ENCODE measurements at places on chromosomes 5 and 9.

DNA sequence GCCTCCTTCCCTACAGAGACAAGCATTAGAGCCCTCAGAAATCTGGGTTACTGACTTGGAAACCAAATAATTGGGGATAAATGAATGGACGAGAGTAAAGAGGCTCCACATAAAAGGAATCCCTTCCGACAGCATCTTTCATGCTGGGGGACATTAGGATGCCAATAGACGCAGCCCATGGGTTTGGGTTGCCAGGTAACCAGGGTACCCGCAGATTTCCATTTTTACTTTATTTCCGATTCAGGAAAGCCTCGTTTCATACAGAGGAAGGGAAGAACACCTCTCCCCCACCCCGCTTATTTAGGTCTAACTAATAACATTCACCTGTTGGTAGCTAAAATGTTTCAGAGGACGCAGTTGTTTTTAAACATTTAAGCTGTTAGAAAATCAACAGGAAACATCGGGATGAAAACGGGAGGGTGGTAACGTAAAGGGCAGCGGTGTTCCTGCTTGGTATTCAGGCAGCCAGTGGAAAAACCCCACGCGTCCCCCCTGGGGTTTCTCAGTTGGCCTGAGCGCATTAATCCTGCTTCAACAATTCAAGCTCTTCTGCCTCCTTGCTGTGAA, 179.5 kb downstream of the YTHDC2 start:
- no peak for DNase-seq

- DNase-seq = no peak
Measured at GRCh38 chr9:98917746-98918487, 25.8 kb upstream of the COL15A1 start.

DNA sequence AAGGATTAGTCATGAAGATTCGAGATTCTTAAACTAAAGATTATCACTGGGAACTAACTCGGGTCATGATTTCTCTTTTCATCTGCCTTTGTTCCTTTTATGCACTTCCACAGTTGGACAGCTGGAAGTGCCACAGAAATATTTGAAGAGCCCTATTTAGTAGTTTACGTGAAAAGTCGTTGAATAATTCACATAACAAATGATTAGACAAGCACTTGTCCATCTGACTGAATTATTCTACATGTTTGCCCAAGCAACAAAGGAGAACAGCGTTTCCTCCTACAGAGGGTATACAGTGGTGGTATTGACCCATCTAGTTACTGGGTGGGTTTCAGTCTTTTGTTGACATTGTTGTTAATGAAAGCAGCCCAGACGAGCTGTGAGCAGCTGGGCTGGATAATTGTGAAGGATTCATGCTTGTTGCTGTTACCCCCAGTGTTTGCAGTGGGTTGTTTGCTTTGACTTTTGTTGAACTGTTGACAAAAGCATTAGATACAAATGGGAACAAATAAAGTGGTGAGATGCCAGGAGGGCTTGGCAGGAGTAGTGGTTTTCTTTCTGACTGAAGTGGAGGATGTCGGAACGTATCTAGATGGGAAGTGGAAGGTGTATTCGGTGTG, 96.2 kb downstream of the TLE4 start:
- no peak for DNase-seq

DNA sequence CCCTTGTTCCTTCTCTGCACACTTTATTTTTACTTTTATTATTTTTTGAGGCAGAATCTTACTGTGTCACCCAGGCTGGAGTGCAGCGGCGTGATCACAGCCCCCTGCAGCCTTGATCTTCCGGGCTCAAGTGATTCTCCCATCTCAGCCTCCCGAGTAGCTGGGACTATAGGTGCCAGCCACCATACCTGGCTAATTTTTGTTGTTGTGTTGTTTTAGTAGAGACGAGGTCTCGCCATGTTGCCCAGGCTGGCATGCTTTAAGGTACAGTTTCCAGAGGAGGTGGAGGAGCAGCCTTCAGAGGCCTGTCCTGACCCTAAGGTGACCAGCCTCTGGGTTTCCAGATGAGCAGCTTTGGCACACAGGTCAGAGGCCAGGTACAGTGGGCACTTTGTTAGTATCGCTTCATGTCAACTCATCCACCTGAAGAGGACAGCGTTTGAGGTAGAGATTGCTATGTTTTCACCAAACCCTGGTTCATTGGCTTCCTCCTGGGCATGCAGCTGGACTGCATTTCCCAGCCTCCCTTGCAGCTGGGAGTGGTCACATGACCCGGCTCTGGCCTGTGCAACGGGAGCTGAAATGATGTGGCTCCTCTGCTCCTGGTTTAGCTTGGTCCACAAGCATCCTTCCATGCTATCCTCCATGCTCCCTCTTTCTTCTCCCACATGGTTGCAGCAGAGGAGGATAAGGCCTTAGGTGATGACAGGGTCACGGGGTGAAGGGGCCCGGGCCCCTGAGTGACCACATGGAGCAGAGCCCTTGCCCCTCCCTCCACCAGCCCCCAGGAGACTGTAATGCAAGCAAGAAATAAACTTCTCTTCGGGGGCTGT, 139.3 kb upstream of the IER5L start:
- DNase-seq = no peak

GRCh38 chr9:105046907-105047741, 119.2 kb upstream of the ABCA1 start:
- no peak for DNase-seq

DNA sequence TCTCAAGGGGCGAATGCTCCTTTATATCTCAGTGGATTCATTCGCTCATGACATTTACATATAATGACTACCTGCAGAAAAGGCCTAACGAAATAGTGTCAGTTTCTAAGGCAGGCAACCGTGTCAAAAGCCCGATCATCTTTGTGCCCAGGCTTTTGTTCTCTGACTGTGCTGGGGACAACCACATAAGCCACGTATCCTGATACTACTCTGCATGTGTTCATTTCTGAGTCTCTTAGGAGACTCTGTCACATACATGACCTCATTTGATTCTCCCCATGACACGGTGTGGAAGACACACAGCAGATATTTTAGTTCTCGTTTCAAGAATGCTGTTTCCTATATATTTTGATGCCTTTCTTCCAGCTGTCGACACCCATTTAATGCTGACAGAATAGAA, 598.5 kb downstream of the BNC2 start:
- DNase-seq = no peak

GRCh38 chr5:59655693-59656309, 237.7 kb downstream of the PDE4D start:
- no peak for DNase-seq

- DNase-seq = no peak
Measured at GRCh38 chr9:98181746-98182068, 10.7 kb downstream of the CORO2A start.

GRCh38 chr9:16413509-16414016, 456.9 kb downstream of the BNC2 start:
- no peak for DNase-seq

- no peak for DNase-seq
Measured at GRCh38 chr9:77450085-77450475, 198.0 kb downstream of the GNA14 start.

DNA sequence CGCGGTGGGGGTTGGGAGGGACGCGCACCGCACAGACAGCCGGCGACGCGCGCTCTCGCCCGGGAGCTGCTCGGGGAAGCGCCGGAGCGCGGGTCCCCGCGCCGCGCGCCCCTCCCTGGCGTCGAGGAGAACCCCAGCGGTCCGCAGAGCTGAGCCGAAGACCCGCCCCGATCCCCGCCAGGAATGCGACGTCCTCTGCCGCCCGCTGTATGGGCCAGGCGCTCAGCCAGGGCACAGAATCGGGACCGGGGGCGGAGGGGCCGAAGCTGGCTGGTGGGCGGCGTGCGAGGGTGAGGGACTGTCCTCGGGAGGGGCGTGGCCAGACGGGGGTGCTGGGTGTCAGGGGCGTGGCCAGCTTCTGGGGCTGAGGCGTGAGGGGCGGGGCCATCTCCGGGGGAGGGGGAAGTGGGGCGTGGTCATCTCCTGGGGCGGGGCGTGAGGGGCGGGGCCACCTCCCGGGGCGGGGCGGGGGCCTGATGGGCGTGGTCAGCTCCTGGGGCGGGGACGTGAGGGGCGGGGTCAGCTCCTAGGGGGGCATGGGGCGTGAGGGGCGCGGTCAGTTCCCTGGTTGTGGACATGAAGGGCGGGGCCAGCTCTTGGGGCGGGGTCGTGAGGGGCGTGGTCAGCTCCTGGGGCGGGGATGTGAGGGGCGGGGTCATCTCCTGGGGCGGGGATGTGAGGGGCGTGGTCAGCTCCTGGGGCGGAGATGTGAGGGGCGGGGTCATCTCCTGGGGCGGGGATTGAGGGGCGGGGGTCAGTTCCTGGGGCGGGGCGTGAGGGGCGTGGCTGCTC, 965 bp downstream of the PTGDS start:
- peak; percentile 35 for DNase-seq

DNA sequence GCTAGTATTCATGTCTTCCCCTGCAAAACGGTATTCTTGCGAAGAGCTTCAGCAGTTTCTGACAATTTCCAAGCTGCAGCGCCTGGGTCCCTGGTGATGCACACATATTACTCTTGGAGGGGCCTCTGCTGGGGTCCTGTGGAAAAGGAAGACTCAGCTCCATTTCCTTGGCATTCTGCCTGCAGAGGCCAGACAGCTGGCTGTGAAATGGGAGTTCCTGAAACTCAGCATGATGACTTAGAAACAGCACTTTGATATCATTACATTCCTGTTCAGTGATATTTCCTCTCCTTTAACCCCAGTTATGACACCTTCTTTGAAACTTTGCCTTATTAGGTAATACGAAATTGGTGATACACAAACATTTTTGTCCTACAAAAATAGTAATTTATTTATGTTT, 98.5 kb downstream of the APBA1 start:
- no peak for DNase-seq

GRCh38 chr5:172535108-172535445, 80.8 kb upstream of the SH3PXD2B start:
- no peak for DNase-seq

DNA sequence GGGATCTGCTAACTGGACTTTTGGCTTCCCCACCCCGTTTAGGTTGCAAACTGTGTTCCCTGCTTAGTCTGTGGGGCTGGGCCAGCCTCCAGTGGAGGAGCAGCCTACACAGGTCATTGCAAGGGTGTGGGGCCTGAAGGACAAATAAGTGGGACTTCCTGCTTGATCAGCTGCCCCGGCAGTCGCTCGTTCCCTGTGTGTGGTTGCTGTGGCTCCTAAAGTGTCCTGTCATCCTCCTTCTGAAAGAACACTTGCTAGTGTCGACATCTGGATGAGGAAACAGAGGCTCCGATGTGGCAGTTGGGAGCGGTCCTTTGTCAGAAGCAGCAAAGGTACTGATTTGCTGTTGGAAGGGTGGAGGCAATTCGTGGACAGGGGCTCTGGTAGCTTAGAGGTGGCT, 88.9 kb upstream of the TBCA start:
- DNase-seq = no peak

- DNase-seq = no peak
Measured at GRCh38 chr5:38601863-38602298, 45.4 kb upstream of the LIFR start.

DNA sequence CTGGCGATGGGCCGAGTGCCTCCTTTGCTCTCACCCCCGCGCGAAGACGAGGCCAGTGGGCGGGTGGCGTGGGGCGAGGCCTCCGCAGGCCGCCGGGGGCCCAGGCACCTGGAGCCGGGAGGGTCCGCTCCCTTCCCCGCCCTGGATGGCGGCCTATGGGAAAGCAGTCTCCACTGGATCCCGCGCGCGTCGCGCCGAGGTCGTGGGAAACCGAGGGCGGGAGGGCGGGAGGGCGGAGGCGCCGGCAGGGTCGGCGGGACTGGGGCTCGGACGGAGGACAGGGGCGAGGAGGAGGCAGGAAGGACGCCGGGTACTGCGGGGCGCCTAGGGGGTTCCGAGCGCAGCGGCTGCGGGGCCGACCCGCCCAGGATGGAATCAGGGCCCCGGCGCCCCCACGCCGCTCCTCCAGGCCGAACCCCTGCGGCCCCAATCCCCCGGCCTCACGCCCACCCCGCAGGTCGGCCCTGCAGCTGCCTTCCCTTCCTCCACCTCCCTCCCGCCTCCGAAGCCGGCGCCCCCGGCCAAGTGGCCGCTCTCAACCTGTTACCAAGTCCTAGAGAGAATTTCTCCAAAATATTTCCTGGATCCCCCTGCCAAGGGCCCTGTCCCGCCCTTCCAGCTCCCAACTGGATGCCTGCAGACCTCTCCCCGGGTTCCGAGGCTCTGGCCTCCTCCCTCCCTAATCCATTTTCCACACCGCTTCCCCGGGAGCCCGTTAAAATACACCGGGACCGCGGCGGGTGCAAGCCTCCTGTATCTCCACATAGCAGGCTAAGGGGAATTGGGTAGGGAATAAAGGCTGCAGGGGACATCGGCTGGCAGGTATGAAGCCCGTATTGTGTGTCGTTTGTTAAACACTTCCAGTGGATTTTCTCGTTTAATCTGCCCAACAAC, 146.3 kb downstream of the ERCC6L2 start:
- no peak for DNase-seq

DNA sequence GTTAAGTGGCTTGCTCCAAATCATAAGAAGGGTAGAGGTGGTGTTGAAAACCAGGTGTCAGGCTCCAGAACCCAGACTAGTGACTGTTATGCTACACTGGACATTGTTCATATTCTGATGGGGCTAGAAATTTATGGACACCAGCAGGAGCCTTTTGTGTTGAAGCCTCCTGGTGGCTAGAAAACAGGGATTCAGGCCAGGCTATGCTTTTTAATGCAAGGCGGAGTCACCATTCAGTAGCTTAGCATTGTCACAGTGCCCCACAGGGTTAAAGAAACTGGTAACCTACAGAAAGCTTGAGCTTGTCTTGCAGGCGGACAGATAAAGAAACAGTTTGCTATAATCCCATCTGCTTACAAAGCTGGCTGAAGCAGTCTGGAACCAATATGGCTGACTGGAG, 23.0 kb upstream of the GOLM1 start:
- no peak for DNase-seq

GRCh38 chr5:158494541-158494940, 605.2 kb downstream of the EBF1 start:
- DNase-seq = no peak

DNA sequence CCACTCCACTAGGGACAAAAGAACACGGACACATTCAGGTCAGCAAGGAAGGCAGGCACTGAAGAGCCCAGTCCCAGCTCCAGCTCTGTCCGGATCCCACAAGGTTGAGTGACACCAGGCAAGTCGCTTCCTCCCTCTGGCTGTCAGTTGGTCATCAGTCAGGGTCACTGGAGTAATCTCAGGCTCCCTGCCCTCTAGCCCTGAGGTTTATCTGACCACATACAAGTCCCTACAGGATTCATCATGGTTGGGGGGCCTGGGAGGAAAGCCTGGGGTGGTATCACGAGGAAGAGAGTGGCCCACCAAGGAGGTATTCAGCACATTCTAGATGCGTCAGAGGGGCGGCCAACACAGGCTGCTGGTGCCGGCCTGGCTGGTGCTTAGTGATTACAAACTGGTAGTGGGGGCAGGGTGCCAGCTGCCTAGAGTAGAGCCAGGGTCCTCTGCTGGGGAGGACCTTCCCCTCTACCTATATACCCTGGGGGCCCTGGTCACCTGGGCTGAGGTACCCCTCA, 81.5 kb downstream of the SHB start:
- DNase-seq = no peak

- DNase-seq = no peak
Measured at GRCh38 chr5:117435203-117435602, 860.6 kb upstream of the SEMA6A start.

DNA sequence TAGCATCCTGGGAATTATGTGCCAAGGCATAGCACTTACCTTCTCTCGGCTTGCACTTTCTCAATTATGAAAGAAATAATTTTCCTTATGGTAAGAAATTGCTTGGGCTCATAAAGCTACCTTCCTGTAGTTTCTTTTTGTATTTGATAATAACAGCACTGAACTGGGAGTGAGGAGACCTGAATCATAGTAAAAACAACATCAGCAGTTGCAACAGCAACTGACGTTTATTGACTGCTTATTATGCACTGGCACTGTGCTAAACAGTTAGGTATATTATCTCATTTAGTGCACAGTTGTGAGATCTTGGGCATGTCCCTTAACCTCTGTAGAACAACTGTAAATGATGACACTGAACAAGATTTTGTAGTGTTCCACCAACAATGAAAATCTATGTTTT, 135.2 kb downstream of the DOCK2 start:
- no peak for DNase-seq
